ENCODE measurements at places on chromosomes 4 and X. TPM values are rescaled to one million over a fixed set of nuclear protein-coding genes. Genes with fewer than 3 reads are reported as not detected.

The PITX2 gene
- total RNA-seq: 0.99 TPM

The C4orf54 gene
- not detected for total RNA-seq

The TRPC3 gene
- total RNA-seq: 0.44 TPM

The IL2RG gene
- total RNA-seq: not detected

The SSX1 gene
- total RNA-seq: not detected

The ARMCX4 gene
- total RNA-seq: 6.5 TPM

The RAP2C gene
- total RNA-seq: 23.7 TPM

The CCNA2 gene
- 71.1 TPM for total RNA-seq

The IDS gene
- total RNA-seq: 32.1 TPM

The AFP gene
- 0.15 TPM for total RNA-seq

The TCEAL5 gene
- total RNA-seq: not detected

The CENPVL1 gene
- not detected for total RNA-seq
